ENCODE measurements at places on chromosomes 11 and 22.

- no peak for DNase-seq
Measured at GRCh38 chr11:95135880-95136279, 46.2 kb downstream of the ENDOD1 start.

DNA sequence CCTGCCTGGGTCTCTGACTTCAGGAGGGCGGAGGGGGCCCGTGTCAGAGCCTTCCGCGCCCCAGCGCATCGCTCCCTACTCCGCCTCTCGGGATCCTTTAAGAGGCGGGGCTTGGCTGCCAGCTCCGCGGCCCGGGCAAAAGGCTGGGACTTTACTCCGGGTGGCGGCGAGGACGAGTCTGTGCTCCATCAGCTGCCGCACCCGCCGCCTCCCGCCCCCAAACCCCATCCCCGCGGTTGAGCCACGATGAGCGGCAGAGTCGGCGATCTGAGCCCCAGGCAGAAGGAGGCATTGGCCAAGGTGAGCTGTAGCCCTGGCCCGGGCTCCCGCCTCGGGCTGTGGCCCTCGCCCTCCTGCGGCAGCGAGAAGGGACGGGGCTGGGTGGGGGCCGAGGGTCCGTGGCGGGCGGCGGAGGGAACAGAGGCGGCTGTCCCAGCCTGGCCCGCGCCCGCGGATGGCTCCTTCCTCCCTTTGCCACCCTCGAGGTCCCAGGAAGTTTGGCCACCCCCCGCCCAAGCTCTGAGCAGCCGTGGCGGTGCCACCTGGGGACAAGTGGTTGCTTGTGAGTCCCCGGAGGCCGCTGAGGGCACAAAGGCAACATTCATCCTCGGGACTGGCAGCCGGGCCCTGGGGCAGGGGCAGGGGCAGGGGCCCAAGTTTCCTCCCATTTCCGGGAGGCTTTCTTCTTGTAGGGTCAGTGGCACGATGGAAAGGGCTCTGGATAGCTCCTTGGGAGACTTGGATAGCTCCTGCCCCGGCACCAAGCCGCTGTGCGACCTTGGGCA lies at the start of gene SEC14L2:
SEC14L2 (plus strand) TSS at position 148 of the 785 bp plus-strand sequence; CDS start at position 247, 99 bp downstream.
- peak; percentile 41 for DNase-seq

DNA sequence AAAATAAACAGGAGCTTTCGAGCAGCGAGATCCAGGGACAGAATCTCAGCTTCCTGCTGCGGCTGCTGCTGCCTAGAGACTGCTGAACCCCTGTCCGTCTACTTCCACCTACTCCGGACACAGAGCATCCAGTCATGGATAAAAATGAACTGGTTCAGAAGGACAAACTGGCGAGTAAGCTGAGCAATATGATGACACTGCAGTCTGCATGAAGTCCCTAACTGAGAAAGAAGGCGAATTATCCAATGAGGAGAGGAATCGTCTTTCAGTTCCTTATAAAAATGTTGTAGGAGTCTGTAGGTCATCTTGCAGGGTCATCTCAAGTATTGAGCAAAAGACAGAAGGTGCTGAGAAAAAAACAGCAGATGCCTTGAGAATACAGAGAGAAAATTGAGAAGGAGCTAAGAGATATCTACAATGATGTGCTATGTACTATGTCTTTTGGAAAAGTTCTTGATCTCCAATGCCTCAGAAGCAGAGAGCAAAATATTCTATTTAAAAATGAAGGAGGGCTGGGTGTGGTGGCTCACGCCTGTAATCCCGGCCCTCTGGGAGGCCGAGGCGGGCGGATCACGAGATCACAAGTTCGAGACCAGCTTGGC lies 11.1 kb upstream of the MS4A2 start:
- no peak for DNase-seq

- DNase-seq: no peak
Measured at GRCh38 chr11:70727899-70728620, 329.7 kb downstream of the CTTN start.
